NCI-H2171 treated with DMSO at 0.1 percent for 48 hours (cell line): ENCODE measurements at places on chromosomes 3 and 15.

GRCh38 chr3:127888564-127889107, 26.4 kb upstream of the KBTBD12 start:
- no peak for DNase-seq

DNA sequence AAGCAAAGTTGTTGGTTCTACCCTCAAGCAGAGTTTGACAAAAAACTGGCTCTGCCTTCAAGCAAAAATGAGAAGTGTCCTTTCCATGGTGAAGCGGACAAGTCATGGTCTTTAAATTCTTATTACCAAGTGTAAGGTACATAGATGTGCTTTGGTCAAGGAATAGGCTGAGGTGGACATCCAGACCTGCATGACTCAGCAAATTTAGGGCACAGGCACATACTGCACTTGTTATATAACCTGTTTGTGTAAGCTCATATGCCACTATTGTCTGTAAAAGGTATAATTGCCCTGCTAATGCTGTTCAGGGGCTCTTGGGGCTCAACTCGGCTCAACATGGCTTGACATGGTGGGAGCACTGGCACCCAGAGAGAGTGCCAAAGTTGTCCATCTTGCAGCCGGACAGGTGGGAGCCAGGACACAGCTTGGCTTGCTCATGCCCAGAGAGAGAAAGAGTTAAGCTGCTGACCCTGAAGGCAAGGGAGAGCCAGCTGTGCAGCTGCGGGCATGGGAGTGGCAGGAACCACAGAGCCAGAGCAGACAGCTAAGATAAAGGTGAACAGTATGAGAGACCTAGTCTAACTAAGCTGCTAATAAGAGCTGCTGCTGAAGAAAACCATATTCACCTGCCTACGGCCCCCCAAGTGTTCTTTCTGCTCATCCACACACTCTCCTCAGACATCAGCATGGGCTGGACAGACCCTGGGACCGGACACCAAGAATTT, 17.7 kb downstream of the MCCC1 start:
- no peak for DNase-seq

DNA sequence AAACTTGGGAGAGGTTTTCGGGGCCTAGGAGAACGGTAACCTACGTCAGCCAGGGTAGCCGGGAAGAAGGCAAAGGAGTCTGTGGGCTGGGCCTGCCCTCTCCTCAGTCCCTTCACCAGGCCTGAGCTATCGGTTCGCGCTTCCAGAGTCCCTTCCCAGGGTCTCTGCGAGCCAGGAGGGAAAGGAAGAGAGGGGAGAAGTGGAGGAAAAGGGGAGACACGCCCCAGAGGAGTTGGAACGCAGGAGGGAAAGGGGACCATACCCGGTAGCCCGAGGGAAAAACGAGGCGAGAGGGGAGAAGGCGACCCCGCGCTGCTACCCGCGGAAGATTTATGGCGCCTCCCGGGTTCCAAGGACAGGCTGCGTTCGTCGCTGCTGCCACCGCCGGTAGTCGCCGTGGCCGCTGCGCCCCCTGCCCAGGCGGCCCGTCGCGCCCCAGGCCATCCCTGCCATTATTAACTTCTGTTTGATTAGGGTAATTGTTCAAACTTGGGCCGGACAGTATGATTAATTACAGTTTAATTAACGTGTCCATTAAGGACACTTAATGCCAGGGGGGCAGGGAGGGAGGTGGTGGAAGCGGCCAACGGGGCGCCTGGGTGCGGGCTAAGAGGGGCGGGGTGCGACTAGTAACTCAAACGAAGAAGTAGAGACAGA, 3.4 kb upstream of the SKOR1 start:
- no peak for DNase-seq

GRCh38 chr3:44509393-44509921, 32.0 kb upstream of the ZNF445 start:
- no peak for DNase-seq

DNA sequence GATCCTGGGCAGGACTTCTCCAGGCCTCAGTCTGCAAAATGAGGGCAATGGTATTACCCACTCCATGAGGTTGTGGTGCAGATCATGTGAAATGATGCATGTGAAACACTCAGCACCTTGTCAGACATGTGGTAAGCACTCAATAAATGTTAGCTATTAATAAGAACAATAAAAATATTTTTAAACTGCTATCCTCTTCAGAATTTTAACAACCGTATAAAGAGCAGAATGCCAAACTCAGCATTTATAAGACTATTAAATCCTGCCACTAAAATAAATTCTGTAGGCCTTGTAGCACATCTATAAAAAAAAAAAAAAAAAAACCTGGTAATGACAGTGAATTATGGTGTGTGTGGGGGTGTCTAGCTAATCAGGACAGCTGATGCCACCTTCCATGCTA, 213.9 kb upstream of the UMPS start:
- DNase-seq = no peak

- DNase-seq = no peak
Observed at GRCh38 chr15:47203993-47204392, 513.3 kb upstream of the SEMA6D start.

DNA sequence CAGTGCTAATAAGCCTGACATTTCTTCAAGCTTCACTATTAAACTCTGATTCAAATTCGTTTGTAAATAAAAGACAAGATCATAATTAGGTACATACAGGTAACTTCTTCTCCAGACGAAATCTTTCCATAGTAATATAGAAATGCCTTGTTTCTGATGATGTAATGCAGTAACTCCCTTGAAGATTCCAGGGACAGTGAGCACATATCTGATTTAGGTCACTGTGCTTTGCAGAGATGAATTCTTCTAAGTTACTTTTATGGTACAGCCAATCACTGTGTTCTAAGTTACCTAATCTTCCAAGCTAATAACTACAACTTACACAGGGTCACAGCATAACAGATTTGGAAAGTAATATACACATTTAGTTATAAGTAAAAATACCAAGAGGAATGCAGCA, 27.6 kb downstream of the SLC4A7 start:
- DNase-seq = no peak

- no peak for DNase-seq
Observed at GRCh38 chr3:152381881-152382295, 113.2 kb downstream of the MBNL1 start.

DNA sequence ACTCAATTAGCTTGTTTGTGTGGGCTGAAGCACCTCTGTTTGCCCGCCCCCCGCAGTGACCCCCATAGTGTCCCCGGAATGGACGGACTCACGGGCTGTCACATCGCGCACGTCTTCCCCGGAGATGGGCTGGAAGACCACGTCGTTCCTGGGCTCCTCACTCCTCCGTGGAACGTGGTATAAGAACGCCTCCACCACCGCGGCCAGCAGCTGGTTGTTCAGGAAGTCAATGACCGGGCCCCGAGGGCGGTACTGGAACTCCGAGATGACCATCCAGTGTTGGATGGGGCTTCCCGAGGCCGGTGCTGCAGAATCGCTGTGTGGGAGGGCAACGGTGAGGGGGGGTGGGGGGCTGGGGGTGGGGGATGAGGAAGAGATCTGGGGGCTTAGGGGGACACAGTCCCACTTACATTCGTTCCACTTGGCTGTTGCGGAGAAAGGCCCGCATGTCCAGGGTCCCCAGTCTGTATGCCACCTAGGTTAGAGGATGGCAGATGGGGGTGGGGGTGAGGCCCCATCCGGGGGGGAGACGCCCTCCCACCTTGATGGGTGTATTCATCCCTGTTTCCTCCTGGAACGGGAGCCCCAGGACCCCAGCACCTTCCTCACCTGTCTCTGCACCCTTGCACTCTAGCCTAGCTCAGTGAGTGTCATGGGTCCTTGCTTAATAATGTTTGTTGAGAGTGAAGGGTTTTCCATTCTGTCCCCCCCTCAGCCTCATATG, 30.2 kb downstream of the MUC20 start:
- no peak for DNase-seq

DNA sequence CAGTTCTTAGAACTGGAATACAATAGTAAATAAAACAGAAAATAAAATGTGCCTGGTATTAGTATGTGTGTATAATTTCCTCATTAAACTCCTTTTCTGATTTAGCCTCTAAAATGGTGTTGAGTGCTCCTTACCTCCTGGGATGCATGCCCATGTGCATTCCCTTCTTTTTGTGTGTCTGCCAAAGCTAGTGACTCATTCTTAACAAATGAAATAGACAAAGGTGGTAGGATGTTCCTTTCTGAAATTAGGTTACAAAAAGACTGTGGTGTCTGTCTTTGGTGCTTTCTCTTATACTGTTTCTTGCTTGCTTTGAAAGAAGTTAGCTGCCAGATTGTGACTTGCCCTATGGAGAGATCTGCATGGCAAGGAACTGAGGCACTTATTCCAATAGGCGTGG, 623.7 kb downstream of the GRM7 start:
- no peak for DNase-seq

DNA sequence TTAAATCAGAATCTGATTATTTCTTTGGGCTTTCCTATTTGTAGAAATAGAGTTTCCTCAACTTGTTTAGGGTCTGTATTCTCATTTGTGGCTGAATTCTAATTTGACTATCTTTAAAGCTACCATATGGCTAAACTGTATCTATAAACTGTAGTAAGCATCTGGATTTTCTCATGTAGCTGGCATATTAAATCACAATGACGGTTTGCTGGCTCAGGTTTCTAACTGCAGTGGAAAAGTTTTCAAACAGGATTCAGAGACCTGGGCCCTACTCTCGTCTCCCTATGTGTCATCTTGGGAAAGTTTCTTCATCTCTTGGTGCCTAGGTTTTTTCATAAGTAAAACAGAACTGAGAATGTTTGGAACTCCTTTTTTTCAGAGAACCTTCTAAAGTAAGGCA, 68.3 kb downstream of the GALK2 start:
- peak; percentile 85 for DNase-seq

- DNase-seq = no peak
Observed at GRCh38 chr3:13866041-13866965, 13.6 kb downstream of the WNT7A start.
